ENCODE measurements at places on chromosomes 4 and X. TPM values are rescaled to one million over a fixed set of nuclear protein-coding genes. Genes with fewer than 3 reads are reported as not detected.

DNA sequence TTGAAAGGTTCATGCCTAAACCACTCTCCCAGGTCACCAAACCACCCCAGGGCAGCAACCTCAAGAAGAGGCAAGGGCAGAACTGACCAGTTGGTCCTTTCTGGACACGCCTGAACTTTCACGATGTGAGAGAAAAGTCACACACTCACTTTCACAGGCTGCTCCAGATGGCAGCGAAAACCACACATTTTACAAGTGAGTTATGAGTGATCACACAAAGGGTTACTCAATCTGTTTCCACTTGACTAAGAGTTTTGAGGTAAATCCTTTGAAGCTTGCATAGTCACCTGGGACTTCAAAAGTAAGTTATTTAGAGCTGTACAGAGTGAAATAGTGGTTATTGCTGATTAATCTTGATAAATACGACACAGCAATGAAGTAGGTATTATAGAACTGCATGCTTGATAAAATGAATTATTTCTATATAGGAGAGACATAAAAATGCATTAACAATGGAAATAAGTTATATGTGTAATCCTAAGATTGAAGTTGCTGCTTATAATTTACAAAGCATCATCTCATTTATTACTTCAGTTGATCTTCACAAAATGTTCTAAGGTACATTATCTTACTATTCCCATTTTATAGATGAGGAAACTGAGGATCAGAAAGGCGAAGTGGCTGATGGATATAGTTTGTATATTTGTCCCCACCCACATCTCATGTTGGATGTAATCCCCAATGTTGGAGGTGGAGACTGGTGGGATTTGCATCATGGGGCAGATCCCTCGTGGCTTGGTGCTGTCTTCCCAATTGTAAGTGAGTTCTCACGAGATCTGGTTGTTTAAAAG, 103.0 kb upstream of the KLF3 start:
- no peak for DNase-seq

- no peak for DNase-seq
Observed at GRCh38 chr4:39900966-39901365, 76.7 kb downstream of the PDS5A start.

GRCh38 chr4:7978907-7979651, 39.4 kb upstream of the AFAP1 start:
- DNase-seq = no peak

- no peak for DNase-seq
Observed at GRCh38 chrX:82677286-82677685, 830.8 kb upstream of the POU3F4 start.

DNA sequence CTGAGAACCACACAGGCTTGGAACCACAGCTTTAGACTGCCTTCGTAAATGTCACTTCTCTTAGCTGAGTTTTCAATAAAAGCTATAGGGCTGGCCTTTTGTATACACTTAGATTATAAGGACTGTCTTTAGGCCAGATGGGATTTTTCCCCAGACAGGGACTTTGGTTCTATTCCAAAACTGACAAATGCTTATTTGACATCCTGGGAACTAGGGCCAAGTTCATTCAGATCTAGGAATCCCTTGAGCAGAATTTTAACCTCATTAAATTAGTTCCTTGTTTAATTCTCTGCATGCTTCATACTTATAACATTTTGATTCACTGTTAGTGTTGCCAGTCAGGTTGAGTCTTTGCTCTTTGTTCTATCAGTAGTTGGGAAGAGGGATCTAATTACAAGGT, 23.1 kb downstream of the ZRSR2 start:
- DNase-seq = no peak

DNA sequence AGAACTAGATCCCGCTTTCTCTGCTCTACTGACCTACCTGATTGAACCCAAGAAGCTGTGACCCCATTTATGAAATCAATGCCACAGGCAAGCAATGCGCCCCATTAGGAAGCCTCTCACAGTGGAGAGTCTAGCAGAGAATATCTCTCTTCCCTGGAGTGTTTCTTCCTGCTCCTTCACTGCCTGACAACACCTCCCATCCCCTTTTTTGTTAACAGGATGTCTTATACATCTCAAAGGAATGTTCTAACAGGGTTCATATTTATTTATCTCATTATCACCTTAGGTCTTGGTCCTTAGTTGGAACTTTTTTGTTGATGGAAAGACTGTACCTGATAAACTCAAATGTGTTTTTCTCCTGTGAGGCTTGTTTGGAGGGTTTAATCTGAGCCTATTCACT, 35.5 kb downstream of the SLIT2 start:
- no peak for DNase-seq

DNA sequence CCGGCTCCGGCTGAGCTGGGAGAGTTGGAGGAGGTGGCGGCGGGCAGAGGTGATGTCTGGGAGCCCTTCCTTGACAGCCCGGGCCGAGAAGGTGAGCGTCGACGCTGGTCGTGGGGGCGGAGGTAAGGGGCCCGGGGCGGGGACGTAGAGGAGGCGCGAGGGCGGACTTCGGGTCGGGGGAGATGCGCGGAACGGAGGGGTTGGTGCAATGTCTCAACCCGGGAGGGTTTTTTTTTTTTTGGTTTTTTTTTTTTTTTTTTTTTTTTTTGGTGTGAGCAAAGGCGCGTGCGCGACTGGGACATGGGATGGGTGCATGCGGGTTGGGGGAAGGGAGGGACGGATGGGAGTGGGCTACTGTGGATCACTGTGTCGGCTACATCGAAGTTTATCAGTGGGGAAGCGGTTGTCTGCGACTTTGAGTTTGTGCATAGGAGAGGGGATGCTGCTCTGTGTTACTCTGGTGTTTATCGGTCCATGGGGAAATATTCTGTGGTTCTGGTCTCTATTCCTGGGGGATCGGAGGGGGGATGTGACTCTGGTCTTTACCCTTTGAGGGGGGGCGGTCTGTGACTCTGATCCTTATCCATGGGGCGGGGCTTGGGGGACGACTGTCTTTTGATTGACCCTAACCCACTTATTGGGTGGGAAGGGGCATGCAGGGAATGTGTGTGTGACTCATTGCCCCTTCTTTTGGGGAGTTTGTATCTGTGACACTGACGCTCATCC, 537 bp downstream of the RBM10 start:
- no peak for DNase-seq

GRCh38 chrX:145817331-145818185, at the start of gene SLITRK2:
TSS of gene SLITRK2 (plus strand) at chrX:145817829. CDS start at chrX:145822426, 4,597 bp downstream.
- DNase-seq = peak; percentile 58

GRCh38 chr4:41693629-41694028, 54.9 kb downstream of the PHOX2B start:
- peak; percentile 41 for DNase-seq

GRCh38 chr4:52576326-52576725, 82.8 kb downstream of the USP46 start:
- DNase-seq = no peak

DNA sequence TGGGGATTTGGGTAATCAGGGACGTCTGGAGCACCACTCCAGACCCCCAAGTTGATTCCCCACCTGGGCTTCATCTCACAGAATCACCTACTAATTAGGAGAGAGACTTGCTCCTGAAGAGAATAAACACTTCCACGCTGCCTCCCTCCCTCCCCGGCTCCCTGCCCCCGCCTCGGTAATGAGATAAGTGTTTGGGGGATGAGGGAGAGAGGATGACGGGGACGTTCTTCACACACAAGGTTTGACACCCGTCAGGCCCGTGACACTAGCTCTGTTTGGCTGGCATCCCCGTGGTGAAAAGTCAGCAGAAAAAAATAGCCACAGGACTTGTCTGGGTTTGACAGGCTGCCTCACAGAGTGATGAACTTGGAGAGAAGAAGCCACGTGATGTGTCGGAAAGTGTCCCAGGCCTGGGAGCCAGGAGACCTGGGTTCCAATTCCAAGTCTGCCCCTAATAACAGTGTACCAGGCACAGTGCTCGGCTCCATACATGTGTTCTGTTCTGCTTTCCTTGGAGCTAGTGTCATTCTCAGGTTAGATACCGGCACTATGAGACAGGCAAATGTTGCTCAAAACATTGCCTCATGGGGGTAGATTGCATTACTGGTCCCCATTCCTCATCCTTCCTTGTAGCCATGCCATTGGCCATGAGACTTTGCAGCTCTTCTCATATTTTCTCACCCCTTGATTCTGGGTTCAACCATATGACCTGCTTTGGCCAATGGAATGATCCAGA, 578.0 kb downstream of the BCOR start:
- DNase-seq = no peak

- DNase-seq = no peak
Observed at GRCh38 chr4:87555773-87556619, 26.8 kb upstream of the SPARCL1 start.

GRCh38 chr4:23945451-23946017, 55.7 kb upstream of the PPARGC1A start:
- DNase-seq = no peak

DNA sequence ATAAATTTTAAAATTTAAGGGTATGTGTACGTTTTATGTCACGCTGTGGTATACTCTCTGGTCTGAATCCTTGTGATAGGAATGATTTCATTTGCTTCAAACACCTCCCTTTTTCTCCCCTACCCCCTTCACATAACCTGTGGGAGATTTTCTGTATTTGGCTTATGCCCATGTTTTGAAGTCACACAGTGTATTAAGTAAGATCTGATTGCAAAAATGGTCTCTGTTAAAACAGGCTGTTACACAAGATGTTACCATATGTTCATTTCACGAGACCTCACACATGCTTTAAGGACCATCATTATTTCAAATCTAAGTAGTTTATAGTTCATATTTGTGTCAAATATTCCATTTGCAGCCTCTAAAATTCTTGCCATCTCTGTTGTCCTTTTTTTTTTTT, 63.5 kb downstream of the TMEM131L start:
- DNase-seq = no peak

- no peak for DNase-seq
Observed at GRCh38 chr4:30770049-30770549, 49.9 kb downstream of the PCDH7 start.

DNA sequence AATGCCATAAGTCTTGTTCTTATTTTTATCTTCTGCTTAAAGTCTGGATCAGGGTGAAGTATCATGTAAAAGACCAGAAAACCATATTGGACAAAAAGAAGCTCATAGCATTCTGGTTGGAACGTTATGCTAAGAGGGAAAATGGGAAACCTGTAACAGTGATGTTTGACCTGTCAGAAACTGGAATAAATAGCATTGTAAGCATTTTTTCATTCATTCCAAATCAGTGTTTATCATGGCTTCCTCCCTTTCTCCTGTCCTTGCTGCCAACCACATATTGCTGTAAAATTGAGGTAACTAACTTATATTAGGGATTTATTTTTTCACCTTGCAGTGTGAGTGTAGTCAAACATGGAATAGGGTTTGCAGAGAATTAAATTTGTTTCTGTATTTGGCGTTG, 23.8 kb downstream of the MOSPD2 start:
- DNase-seq = no peak

DNA sequence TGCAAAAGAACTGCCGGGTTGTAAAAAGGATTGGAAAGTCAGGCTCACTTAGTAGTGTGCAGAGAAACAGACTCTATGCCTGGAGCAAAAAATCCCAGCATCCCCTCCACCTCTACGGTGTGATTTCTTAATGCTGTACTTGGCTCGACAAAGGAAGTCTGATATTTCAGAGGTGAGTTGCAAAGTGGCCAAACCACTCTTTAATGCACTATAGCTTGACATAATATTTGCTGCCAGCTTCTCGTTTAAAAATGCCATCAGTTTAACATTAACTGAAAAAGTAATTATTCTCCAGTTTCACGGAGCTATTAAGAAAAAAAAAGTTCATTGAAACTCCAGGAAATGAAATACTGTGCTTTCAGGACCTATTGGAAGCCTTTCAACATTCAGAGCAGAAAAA, 448.3 kb upstream of the ZFP42 start:
- DNase-seq = no peak

DNA sequence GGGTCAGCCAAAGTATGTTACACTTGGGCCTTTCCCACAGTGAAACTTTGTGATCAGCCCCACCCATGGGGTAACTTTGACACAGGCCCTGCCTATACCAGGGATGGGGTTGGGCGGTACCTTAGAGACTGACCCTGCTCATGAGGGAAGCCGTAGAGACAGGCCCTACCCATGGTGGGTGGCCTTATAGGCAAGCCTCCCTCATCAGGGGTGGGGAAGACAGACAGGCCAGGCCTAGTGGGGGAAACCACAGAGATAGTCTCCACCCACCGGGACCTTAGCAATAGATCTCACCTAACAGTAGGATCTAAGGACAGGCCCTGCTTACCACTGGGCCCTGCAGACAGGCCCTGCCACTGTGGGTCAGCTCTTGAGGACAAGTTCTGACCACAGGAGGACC, 6.8 kb downstream of the PLP2 start:
- DNase-seq = no peak

DNA sequence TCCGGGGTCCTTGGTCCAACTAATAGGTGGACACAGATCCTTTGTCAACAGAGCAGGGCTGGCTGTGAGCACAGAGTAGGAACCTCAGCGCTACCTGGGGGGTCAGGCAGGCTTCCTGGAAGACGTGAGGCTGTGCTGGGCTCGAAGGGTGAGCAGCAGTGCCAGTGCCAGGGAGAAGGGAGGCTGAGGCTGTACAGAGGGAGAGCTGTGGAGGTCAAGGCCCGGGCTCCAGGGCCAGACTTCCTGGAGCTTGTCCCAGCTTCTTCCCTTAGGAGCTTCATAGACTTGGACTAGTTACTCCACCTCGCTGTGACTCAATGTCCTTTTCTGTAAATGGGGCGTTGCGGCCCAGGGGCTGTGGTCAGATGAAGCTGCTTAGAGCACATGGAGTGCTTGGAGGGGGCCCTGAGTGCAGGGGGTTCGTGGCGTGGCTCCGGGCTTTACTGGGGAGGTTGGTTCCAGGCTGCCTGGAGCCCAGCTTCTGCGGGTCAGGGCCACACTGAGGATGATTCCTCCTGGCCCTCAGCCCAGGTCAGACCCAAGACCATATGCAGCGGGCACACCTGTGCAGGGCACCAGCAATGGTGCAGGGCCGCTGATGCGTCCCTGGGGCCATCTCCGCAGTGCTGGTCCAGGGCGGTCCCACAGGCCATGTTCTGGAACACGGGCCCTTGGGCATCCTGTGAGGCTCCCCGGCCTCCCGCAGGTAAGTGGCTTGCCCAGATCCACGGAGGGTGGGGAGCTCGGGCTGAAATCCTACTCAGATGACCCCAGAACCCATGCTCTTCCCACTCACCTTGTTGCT, 98.1 kb downstream of the DCTD start:
- DNase-seq = no peak

Gene SLC16A2
- total RNA-seq = 12.6 TPM

Gene TMSB4X
- 2,407 TPM for total RNA-seq

Gene TRPC5OS
- not detected for total RNA-seq

Gene DGAT2L6
- not detected for total RNA-seq

Gene NAA15
- 69.0 TPM for total RNA-seq

Gene GABRQ
- total RNA-seq = 1.5 TPM

Gene PPP2R3B
- 30.3 TPM for total RNA-seq

Gene USP17L21
- total RNA-seq = not detected

Gene CSAG1
- total RNA-seq = not detected
